Cardiac ventricle fibroblast (primary cell): ENCODE measurements at places on chromosomes 3 and 15. TPM values are rescaled to one million over a fixed set of nuclear protein-coding genes. Genes with fewer than 3 reads are reported as not detected.

CCDC54 gene
- not detected in 2 replicates for total RNA-seq

RYR3 gene
- 0.06 and 0.10 TPM in 2 replicates for total RNA-seq

SH3GL3 gene
- total RNA-seq = 0.05 TPM in 1 of 2 replicates, not detected in the other

ADCY5 gene
- 0.37 and 1.2 TPM in 2 replicates for total RNA-seq

ETFA gene
- total RNA-seq = 60.5 and 62.8 TPM in 2 replicates

EBLN2 gene
- 0.75 and 1.6 TPM in 2 replicates for total RNA-seq

VPS8 gene
- total RNA-seq = 19.5 and 21.9 TPM in 2 replicates

NRG4 gene
- 0.68 TPM in 1 of 2 replicates, not detected in the other for total RNA-seq

TM4SF1 gene
- total RNA-seq = 277 and 295 TPM in 2 replicates

GRAMD1C gene
- 1.6 and 1.8 TPM in 2 replicates for total RNA-seq

GOLGA8G gene
- not detected in 2 replicates for total RNA-seq

ZBBX gene
- not detected in 2 replicates for total RNA-seq

PPP1R14D gene
- not detected in 2 replicates for total RNA-seq
